T-helper 2 cell treated with Interferon-gamma antibody and Interleukin-4, amounts not matched to agents 5 μg/mL and 100 μg/mL, for 36 hours (primary cell): ENCODE measurements at places on chromosomes 3 and 15.
A peak's percentile ranks its signal among the peaks of the same experiment; 100 is the strongest.

- no peak for DNase-seq
- H3K4me3 ChIP-seq = no peak overlapping the region
- no peak overlapping the region for H3K27ac ChIP-seq
- no peaks in the 10 kb centered on the region for H3K27me3 ChIP-seq
- peaks cover 33% of the 10 kb centered on the region for H3K36me3 ChIP-seq
These were observed 21.4 kb downstream of the KPNA1 start for GRCh38 chr3:122493296-122493695.

GRCh38 chr15:65663521-65663920 is 41.8 kb downstream of the SLC24A1 start:
- peaks cover 26% of the 10 kb centered on the region for H3K36me3 ChIP-seq
- no peak for DNase-seq
- H3K27me3 ChIP-seq = no peaks in the 10 kb centered on the region
- H3K4me1 ChIP-seq = no peaks in the 10 kb centered on the region
- no peak overlapping the region for H3K4me3 ChIP-seq

DNA sequence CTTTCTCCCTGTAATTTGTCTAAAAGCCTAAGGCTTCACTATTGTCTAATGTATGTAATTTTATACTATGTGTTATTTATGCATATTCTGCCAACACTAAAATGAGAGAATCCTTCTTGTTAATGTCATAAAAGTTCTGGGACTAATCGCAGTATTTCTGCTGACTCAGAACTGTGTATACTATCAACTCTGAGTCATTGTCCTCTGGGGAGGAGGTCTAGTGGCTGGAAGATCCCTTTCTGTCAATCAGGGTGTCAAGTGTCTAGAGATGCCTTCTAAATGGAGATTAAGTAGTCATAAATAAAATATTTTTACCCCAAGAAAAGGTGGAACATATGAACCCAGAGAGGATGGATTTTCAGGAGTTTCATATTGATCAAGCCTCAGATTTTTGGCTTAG is 473.4 kb downstream of the AGBL1 start:
- no peak for DNase-seq
- H3K27ac ChIP-seq = no peak overlapping the region
- no peaks in the 10 kb centered on the region for H3K36me3 ChIP-seq
- no peak overlapping the region for H3K4me3 ChIP-seq
- H3K4me1 ChIP-seq = no peaks in the 10 kb centered on the region

DNA sequence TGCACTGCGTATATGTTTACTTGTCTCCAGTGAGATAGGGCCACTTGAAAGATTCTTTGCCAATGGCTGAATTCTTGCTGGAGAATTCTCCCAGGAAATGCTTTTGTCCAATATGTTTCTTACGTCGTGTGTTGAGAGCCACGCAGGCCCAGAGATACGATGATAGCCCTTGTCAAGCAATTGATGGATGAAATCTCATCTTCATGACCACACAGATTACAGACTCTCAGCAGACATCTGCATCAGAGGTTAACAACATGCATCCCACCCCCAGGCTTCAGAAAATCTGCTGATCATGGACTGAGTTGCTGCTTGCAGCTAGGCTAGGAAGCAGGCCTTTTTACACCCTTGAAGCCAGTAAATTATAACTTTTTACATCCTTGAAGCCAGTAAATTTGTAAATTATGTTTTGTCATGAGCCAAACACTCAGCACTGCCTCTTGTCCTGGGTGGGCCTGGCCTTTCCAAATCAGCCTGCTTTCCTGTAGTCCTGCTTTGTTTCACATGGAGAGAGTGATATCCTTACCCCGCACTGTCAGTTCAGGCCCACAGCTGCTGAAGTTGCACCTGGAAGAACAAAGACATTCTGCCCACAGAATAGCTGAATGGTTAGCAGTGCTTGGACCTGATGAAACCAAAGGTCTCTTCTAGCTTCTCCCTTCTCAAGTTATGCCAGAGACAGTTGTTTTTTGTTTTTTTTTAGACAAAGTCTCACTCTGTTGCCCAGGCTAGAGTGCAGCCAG is 84.4 kb downstream of the GPR156 start:
- DNase-seq = no peak
- H3K36me3 ChIP-seq = no peaks in the 10 kb centered on the region
- H3K27ac ChIP-seq = no peak overlapping the region
- peaks cover 2% of the 10 kb centered on the region for H3K27me3 ChIP-seq

- H3K27me3 ChIP-seq = peaks cover 2% of the 10 kb centered on the region
- peak; percentile 28 for DNase-seq
- H3K27ac ChIP-seq = peak overlapping the region; percentile 74
- peaks cover 11% of the 10 kb centered on the region for H3K36me3 ChIP-seq
- peaks cover 30% of the 10 kb centered on the region for H3K4me1 ChIP-seq
These were observed 62.5 kb upstream of the ANKRD28 start for GRCh38 chr3:15860014-15860934.

- H3K36me3 ChIP-seq = no peaks in the 10 kb centered on the region
- H3K27me3 ChIP-seq = no peaks in the 10 kb centered on the region
- no peaks in the 10 kb centered on the region for H3K4me1 ChIP-seq
- H3K27ac ChIP-seq = no peak overlapping the region
- H3K4me3 ChIP-seq = no peak overlapping the region
These were observed 1686.7 kb downstream of the SI start for GRCh38 chr3:163391407-163392181.
